NCI-H774 (cell line): ENCODE measurements at places on chromosomes 7 and 10.

- no peak for DNase-seq
Measured at GRCh38 chr7:2273866-2274265, 31.8 kb downstream of the NUDT1 start.

DNA sequence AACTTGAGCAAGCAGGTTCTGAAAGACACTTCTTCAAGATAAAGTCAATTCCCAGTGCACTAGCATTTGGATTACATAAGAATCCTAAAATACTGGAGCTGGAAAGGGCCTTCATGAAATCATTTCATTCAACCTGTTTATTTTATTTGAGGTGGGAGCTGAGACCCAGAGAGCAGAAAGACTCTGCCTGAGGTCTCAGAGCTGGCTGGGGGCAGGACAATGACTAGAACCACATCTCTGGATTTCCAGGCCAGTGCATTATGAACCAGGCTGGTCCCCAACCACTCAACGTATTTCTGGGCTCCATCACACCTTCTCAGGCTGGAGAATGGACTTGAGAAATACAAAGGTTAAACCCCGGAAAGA lies 8.4 kb downstream of the ANXA11 start:
- no peak for DNase-seq

GRCh38 chr10:95335933-95336699 lies 45.3 kb upstream of the PDLIM1 start:
- no peak for DNase-seq

GRCh38 chr10:50373821-50374501 lies 122.6 kb upstream of the ASAH2 start:
- no peak for DNase-seq

- DNase-seq = no peak
Measured at GRCh38 chr7:128323459-128324367, 20.0 kb downstream of the RBM28 start.

DNA sequence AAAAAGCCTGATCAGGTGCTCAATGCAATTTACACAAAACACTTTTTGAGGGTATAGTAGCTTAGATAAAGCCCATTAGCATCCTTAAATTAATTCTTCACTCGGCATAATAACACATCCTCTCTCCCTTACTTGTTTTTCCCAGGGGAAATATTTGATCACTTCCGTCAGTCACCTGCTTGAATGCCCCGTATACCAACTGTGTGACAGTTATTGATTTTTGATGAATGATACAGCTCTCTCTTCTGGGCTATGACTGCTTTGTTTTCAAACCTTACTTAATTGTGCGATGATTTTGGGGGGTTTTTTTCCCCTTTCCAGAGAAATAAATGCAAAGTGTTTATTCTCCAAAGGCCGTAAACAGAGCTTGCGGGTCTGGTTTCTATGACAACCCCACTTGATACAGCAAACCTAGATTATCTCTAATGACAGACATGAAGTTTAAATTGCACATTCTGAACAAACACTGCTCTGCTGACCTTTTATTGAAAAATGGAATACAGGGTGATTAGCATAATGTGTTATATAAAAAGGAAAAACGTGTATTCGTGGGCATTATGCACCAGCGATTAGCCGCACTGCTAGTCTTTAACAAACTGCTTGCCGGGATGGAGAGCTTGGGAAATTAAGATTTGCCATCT lies 78.4 kb upstream of the NANOS1 start:
- DNase-seq = no peak
